ENCODE measurements at places on chromosomes 4 and X.

GRCh38 chr4:41135801-41136200 is 78.5 kb downstream of the APBB2 start:
- no peak for DNase-seq

GRCh38 chr4:22754116-22754515 is 61.4 kb downstream of the GBA3 start:
- DNase-seq, result no peak

DNA sequence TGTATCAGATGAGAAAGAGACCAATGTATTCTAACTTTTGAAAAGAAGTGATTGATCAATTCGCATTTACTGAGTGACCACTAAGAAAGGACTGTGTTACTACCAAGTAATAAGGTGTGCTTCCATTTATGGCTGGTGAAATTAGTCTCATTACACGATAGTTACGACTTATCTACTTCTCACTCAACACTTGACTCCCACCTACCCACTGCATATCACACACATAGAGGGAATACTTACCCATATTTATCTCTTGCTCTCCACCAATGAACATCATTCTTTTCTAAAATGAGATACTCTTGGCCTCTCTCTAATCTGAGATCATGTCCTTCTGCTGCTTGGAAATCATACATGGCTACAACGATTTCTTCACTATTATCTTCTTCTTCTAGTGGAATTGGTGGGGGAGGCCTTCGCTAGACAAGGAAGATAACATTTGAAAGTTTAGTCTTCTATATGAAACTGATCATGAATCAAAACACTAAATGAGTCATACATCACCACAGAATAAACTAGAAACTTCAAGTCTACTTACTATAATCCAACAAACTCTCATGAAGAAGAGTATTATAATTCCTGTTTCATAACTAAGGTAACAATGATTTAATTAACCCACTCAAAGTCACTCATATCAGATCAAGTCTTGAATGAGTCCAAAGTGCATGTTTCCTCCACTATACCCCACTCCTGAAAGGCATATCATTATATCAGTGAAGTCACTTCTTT is 33.7 kb upstream of the TXK start:
- no peak for DNase-seq

DNA sequence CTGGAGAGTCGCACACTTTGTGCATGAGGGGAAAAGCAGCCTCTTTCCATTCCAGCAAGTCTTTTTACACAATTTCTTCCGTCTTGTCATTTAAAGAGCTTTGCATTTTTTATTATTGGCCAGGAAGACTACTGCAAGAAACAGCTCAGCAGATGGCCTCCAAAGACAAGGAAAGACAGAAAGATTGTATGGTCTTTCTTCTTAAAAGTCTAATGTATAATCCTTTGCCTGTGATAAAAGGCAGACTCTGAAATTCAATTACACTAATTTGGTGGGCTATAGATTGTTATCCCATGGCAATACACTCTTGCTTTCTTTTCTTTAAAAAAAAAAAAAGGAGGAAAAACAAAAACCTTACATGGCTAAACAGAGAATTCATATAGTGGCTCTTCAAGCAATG is 5.9 kb downstream of the CAPN6 start:
- no peak for DNase-seq

DNA sequence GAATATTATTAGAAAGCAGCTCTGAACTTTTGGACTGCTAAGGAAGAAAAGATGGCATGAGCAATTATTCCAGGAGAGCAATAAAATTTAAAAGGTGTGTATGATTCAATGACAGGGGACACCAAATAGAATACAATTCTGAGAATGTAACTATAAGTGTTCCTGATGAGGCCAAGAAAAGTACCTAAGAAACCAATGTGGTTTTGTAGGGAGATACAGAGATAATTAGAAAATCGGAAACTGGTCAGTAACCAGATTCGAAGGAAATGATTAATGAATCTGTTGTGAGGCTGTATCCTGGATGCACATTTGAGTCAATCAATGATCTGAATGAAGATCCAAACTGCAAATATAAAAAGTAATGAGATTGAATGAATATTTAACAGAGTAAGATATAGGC is 6.0 kb downstream of the NOA1 start:
- no peak for DNase-seq

GRCh38 chr4:25123236-25123635 is 37.0 kb downstream of the SEPSECS start:
- no peak for DNase-seq

GRCh38 chr4:69816236-69816635 is 43.7 kb downstream of the SULT1E1 start:
- no peak for DNase-seq

- DNase-seq, result no peak
Observed at GRCh38 chr4:101010987-101011386, 336.3 kb downstream of the PPP3CA start.

DNA sequence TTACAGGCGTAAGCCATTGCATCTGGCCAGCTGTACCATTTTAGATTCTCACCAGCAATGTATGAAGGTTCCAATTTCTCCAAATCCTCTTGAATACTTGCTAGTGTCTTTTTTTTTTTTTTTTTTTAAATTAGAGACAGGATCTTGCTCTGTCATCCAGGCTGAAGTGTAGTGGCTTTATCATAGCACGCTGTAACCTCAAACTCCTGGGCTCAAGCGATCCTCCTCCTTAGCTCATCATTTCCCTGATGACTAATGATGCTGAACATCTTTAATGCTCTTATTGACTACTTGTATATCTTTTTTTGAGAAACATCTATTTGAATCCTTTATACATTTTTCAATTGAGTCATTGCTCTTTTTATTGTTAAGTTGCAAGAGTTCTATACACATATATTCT is 40.3 kb downstream of the HDAC8 start:
- no peak for DNase-seq
